Left forelimb (tissue), 1 donor: ENCODE measurements at places on chromosomes 7 and 10.

GRCh38 chr10:22366435-22366703 is 21.1 kb downstream of the SPAG6 start:
- DNase-seq, result no peak

DNA sequence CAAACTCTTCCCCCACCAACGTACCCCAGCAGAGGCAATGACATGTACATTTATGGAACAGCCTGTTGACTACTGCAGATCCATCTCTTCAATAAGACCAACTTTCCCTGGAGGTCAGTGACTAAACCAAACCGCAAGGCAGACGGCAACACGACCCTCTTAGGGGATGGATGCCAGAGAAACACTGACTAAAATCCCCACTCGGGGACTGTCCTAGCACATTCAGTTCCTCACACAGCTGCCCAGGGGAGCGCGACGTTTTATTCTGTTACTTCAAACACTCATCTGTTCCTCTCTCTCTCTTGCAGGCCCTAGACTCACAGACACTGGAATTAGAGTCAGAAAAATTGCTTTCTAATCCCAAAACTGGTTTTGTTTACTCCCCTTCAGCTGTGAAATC is 146.5 kb upstream of the PRSS1 start:
- DNase-seq, result no peak

- DNase-seq, result no peak
These were observed 135.8 kb downstream of the KMT2E start for GRCh38 chr7:105149827-105150226.

DNA sequence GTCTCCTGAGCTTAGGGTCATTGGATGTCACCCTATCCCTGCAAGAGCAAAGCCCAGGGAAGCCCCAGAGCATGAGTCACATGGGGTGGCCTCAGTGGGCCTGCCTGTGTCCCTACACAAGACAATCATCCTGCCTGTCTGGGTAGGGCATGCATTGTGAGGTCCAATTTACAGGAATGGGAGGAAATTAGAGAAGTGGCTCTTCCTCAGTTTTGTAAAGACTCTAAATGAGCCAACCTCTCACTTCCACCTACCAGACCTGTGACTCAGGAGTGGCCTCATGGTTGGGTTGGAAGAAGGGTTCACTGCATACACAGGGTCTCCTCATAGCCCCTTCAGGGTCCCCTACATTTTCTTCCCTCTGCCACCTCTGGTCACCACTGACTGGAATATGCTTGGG is 43.6 kb upstream of the SMNDC1 start:
- DNase-seq, result no peak

DNA sequence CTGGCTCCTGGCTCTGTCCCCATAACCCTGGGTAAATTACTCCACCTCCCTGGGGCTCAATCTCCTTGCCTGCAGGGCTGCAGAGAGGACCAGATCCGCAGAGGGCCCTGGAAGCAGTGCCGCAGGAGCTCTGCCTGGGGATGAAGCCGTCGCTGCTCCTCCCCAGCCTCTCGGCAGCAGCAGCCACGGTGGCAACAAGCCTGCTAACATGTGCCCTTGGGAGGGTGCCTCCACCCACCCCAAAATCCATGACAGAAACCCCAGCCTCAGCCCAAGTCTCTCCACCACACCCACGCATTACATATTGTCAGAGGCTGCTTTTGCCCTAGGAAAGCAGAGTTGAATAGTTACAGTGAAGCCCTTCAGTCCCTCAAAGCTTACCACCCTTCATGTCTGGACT is 486.4 kb upstream of the FOXK1 start:
- DNase-seq, result no peak

DNA sequence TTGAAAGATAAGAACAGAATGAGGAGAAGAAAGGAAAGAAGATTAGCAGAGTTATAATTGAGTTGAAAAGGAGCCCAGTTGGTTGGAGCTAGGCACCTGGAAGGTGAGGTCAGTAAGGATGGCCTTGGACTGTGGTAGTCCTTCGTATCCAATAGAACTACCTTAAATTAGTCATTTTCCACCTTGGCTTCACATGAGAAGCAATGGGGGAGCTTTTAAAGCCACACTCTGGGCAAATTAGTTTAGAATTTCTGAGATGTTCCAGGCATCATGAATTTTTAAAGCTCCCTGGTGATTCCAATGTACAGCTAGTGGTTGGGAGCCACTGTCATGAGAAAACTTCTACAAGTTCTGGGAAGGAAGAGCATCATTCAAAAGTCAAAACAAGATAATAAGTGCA is 27.3 kb upstream of the CYP3A5 start:
- no peak for DNase-seq

GRCh38 chr7:80335511-80336231 is 176.2 kb downstream of the GNAT3 start:
- DNase-seq, result no peak

GRCh38 chr7:154423231-154423630 is 371.0 kb downstream of the DPP6 start:
- DNase-seq, result no peak

DNA sequence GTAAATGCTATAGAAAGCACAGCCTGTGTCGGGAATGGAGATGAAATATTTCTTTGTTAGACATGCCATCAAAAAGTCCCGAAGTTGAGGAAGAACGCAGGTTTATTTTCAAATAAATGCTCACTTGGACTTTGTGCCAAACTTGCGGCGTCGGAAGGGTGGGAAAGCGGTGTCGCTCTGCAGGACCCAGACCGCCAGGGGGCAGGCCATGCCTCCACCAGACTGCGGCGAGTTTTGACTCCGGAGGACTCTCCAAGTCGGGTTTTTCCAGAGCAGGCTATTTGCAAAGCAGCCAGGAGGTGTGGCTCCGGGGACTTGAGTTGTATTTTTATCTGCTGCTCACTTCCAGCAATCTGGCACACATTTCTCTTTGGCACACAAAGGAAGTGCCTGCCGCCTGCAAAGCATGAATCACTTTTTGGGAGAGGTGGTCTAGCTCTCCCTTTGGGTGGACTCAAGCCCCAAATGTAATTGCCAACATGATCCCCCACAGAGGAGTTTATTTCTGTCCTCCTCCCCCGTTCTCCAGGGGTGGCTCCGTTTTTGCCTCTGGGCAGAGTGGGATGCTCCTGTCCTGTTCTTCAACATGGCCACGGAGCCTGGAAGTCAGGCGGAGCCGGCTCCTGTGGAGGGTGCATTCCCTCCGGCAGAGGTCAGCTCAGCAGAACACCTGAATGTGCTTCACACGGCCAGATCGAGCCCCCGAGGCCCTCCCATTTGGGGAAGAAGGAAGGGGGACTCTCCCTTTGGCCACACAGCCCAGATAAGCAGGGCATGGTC is 82.3 kb upstream of the GPR26 start:
- peak; percentile 88 for DNase-seq

GRCh38 chr7:2309889-2310331 is 4.3 kb downstream of the SNX8 start:
- no peak for DNase-seq

DNA sequence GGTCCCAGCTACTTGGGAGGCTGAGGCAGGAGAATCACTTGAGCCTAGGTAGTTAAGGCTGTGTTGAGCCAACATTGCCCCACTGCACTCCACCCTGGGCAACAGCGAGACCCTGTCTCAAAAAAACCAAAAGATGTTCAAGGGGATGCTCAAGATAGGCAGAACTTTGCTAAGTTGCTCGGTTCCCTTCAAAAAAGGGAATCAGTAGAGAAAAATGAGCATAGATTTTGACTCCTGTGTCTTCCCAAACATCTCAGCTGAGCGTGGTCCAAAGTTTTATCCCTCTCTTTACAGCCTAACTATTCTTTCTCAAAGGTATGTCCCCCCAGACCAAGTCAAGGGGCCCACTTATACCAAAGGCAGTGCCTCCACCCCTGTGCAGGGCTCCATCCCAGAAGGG is 14.0 kb downstream of the AGFG2 start:
- no peak for DNase-seq

DNA sequence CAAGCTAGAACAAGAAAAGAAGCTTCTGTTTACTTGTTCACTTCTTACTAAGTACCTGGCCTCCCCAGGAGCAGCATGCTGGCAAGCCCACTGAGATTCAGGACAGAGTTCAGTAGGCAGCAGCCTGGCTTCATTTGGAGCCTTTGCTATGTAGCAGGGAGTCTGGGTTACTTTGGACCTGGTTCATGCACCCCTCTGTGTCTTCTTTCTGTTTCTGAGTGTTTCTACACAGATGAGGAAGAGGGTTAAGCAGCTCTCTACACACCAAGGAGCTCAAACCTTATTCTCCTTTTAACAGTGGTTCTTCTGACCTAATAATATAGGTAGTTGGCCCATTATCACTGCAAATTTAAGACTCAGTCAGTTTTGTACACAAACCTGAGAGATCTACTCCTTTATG is 152.9 kb downstream of the ARID5B start:
- DNase-seq, result no peak

DNA sequence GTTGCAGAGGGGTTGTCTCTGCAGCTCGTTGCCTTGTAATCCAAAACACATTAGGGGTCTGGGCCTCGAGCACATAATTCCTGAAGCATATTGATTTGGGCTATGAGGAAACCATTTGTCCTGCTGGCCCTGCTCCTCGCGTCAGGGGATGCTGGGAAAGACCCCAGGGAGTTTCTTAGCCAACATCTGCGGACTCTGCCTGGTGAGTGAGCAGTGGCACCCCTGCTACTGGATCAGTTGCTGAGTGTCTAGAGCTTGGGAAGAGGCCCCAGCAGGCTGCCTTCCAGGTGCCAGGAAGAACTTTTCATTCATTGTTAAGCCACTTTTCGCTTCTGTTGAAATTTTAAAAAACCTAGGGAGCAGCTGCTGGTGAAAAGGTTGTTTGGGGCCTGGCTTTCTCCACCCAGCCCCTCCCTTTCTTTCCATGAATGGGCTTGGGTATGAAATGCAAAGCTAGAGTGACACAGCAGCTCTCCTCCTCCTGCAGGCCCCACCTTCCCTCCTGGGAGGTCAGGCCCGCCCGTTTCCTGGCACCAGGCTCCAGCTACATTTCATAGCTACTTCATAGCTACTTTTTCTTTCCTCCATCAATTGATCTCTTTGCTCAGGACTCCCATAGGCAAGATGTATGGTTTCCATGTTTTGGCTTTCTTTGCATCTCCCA is 26.8 kb downstream of the TACR2 start:
- DNase-seq, result no peak

GRCh38 chr10:5559642-5560141 is 34.9 kb downstream of the CALML3 start:
- DNase-seq, result peak; percentile 59

GRCh38 chr10:6503171-6503570 is 76.9 kb downstream of the PRKCQ start:
- no peak for DNase-seq

GRCh38 chr7:149422914-149423301 is 38.0 kb downstream of the ZNF777 start:
- DNase-seq, result no peak

- DNase-seq, result no peak
These were observed 9.6 kb downstream of the IL2RA start for GRCh38 chr10:6052247-6053221.

DNA sequence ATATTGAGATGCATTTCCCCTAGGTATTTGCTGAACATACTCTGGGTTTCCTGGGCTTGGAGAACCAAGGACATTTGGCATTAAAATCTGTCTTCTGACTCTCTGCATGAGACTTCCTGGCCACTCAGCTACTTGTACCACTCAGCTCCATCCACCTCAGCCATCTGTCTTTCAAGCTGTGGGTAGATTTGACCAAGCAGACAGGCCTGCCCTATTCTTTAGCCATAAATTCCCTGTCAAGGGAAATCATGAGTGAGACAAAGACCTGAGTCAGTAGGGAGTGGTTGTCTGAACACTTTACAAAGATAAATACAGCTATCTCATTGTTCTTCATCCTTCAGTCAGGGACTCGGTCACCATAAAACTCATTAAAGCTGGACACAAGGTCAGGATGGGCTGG is 399.1 kb downstream of the GPAM start:
- no peak for DNase-seq

GRCh38 chr10:68185085-68185484 is 46.8 kb downstream of the ATOH7 start:
- no peak for DNase-seq

GRCh38 chr7:119684763-119685162 is 588.2 kb upstream of the KCND2 start:
- no peak for DNase-seq

DNA sequence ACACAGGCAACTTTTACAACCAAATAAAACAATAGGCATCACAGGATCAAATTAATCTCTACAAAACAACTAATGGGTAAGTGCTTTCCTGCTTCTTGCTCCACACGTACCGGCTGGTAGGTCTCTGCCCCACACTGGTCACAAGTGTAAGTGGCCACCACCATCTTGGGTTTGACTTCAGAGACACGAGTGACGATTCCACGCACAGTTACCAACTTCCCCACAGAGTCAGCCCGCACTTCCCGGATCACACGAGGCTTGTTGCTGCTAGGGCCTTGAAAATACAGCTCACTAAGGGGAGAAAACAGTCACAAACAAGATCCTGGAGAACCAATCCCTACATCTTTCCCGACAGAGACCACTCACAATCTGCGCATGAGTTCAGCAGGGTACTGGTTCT is 2.3 kb downstream of the MCM7 start:
- no peak for DNase-seq

DNA sequence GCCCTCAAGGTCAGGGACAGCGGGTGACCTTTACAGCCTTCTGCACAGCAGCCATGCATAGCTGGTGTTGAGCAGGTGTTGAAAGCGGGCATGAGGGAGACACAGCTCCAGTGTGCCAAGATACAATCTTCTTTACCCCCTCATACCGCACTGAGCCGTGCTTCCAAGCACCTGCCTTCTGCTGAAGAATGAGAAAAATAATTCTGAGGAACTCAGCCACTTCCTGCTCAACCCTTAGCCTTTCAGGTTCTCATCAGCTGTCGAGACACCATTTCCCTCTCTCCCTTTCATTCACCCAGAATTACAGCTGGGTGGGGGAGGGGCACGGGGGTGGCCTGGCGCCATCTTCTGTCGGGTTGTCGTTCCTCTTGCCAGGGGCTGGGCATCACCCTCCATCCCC is 58.6 kb downstream of the COL13A1 start:
- DNase-seq, result no peak

DNA sequence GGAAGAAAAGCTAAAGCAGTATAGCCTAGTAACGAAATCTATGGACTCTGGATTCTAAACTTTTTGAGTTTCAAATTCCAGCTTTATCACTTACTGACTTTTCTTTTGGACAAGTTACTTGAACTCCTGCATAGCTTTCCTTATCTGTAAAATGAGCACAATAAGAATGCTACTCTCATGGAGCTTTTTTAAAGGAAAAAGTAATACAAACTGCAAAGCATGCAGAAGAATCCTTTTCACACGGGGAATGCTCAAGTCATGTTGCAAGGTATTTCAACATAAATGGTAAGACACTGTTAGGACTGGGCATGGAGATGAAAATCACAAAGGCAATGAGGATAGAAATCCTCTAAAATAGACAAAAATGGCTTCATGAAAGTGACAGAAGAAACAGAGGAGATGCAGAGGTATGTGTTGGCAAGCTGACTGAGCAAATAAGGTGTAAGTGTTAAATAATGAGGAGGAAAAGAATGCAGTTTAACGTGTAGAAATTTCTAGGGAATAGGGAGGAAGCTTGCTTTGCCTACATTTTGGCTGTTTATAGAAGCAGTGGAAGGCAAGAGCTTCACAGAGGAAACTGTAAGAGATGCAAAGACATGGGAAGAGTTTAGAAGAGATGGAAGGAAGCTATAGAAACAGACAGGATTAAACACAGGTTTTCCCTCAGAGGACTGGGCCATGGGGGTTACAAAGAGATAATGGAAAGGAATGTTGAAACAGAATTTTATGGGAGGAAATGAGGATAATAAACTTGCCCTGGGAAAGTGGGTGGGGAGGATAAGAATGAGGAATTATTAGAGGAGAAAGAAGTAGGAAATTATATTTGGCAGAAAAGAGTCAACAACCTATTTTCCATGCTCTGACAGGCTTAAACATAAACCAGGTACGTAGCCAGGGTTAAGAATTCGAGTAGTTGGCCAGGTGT is 28.8 kb upstream of the SNX13 start:
- no peak for DNase-seq

GRCh38 chr10:84743483-84743882 is 415.1 kb downstream of the CCSER2 start:
- DNase-seq, result no peak
